ENCODE measurements at places on chromosomes 3 and 15.

- no peak for DNase-seq
Measured at GRCh38 chr3:162998205-162998604, 1501.6 kb downstream of the OTOL1 start.

- DNase-seq, result peak; percentile 73
Measured at GRCh38 chr3:196144383-196145105, 62.7 kb upstream of the TFRC start.

GRCh38 chr3:71542521-71543370 is 40.8 kb downstream of the FOXP1 start:
- DNase-seq, result no peak

DNA sequence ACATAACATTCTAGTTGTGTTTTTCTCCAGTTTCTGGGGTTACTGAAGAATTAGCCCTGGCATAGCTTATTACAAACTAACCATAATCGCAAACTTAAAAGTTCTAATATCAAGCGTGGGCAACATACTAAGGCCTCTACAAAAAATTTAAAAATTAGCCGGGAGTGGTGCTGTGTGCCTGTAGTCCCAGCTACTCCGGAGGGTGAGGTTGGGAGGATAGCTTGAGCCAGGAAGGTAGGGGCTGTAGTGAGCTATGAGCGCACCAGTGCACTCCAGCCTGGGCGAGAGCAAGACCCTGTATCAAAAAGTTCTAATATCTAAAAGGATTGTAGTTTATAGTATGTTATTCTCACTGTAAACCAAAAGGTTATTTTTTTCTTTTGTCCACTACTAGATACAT is 1.1 kb downstream of the OIP5 start:
- no peak for DNase-seq

GRCh38 chr3:133380481-133381225 is 19.2 kb upstream of the BFSP2 start:
- DNase-seq, result no peak

- no peak for DNase-seq
Measured at GRCh38 chr3:126959136-126959920, 23.6 kb upstream of the PLXNA1 start.

- no peak for DNase-seq
Measured at GRCh38 chr3:154678041-154678654, 248.2 kb upstream of the GPR149 start.

GRCh38 chr3:197181741-197182140 is 116.7 kb downstream of the DLG1 start:
- DNase-seq, result no peak

- DNase-seq, result no peak
Measured at GRCh38 chr15:95260856-95261255, 1029.5 kb downstream of the MCTP2 start.

- DNase-seq, result no peak
Measured at GRCh38 chr3:177516158-177517011, 319.1 kb upstream of the TBL1XR1 start.

- no peak for DNase-seq
Measured at GRCh38 chr3:168021737-168022450, 73.8 kb downstream of the GOLIM4 start.
